ENCODE measurements at places on chromosomes 4 and X.

- DNase-seq, result no peak
Measured at GRCh38 chrX:5823903-5824302, 404.8 kb downstream of the NLGN4X start.

GRCh38 chr4:168485156-168485910 lies 5.0 kb upstream of the DDX60L start:
- no peak for DNase-seq

GRCh38 chr4:107392951-107393350 lies 327.1 kb downstream of the PAPSS1 start:
- DNase-seq, result no peak

DNA sequence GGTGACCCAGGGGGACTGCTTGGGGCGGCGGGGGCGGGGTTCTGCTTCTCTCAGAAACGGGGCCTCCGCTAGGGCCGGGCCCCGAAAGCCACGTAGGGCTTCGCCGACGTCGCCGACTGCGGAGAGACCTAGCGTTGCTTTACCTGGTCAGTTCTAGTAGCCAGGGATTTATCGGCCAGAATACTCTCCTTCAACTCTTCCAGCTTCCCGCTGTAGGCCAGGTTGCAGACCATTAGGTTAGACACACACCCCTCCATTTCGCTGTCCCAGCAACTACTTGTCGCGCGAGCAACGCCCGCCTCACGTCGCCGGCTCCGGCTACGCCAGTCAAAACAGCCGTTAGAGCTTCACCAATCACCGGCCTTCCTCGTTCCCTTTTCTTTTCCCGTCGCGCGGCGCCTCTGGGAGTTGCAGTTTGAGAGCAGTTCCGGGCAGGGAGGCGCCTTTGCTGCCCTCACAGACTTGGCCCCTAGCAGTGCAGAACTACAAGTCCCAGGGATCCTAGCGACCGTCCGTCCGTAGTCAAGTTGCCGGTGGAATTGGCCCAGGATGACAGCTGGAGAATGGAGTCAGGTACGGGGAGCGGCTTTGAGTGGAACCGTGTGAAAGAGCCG lies at the start of the genes ATG4A and PSMD10:
TSS of gene ATG4A (plus strand) at position 515 of the 614 bp plus-strand sequence. CDS start at position 564, 49 bp downstream.
TSS of gene PSMD10 (minus strand) at position 279 of the 614 bp plus-strand sequence. CDS start at position 257, 22 bp downstream.
- peak; percentile 90 for DNase-seq

Measured in WTC11 (cell line).